ENCODE measurements at places on chromosomes 2 and 18. TPM values are rescaled to one million over a fixed set of nuclear protein-coding genes. Genes with fewer than 3 reads are reported as not detected.

GRCh38 chr2:37355735-37356134, 11.3 kb downstream of the QPCT start:
- H3K4me1 ChIP-seq, result peaks cover 6% of the 10 kb centered on the region
- H3K27me3 ChIP-seq, result no peaks in the 10 kb centered on the region
- no peak for DNase-seq
- H3K4me3 ChIP-seq, result no peak overlapping the region

- DNase-seq, result peak; percentile 73
- H3K27ac ChIP-seq, result peak overlapping the region; percentile 82
- H3K4me3 ChIP-seq, result no peak overlapping the region
- H3K4me1 ChIP-seq, result peaks cover 50% of the 10 kb centered on the region
- H3K36me3 ChIP-seq, result no peaks in the 10 kb centered on the region
Measured at GRCh38 chr2:102065675-102066252, 74.0 kb downstream of the IL1R2 start.

GRCh38 chr2:238038203-238038602, 22.6 kb upstream of the SCLY start:
- no peaks in the 10 kb centered on the region for H3K27me3 ChIP-seq
- DNase-seq, result no peak
- no peak overlapping the region for H3K27ac ChIP-seq
- H3K4me3 ChIP-seq, result no peak overlapping the region
- no peaks in the 10 kb centered on the region for H3K4me1 ChIP-seq

- H3K27ac ChIP-seq, result no peak overlapping the region
- no peaks in the 10 kb centered on the region for H3K27me3 ChIP-seq
- H3K4me1 ChIP-seq, result no peaks in the 10 kb centered on the region
- DNase-seq, result no peak
Measured at GRCh38 chr2:181516992-181517391, 59.8 kb downstream of the ITGA4 start.

DNA sequence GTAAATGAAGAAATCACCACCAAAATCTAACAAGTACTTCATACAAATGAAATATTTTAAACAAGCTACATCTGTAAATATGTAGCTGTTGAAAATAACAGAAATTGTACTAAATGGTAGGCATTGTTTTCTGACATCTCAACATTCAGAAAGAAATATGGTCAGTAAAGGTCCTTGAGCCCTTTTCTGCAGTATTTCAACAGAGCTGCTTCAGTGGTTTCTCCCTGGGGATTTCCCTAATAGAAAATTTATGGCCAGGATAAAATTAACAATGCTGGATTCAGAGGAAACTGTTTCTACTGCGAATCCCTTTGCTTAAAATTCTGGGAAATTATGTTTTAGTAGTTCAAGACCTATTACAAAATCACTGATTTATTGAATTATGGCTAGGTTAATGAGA, 256.6 kb downstream of the PIEZO2 start:
- no peaks in the 10 kb centered on the region for H3K36me3 ChIP-seq
- no peak for DNase-seq

DNA sequence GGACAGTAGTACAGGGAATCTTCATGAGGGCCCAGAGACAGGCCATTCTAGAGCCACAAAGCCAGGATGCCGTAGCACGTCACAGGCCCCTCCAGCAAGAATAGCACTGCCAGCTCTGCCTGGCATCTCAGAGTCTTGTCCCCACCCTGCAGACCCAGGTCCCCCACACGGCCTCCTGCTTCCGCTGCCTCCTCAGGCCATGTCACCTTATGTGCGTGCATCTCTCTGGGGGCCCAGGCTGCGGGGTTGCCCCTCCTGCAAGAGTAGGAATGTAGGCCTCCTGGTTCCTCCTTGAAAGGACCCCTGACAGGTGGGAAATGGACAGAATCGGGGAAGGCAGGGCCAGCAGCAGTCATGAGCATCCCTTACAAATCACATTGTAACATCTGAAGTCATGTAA, 49.8 kb downstream of the ADI1 start:
- no peaks in the 10 kb centered on the region for H3K4me1 ChIP-seq
- no peak overlapping the region for H3K4me3 ChIP-seq
- H3K27ac ChIP-seq, result peak overlapping the region; percentile 44
- no peak for DNase-seq
- H3K27me3 ChIP-seq, result no peaks in the 10 kb centered on the region
- H3K36me3 ChIP-seq, result no peaks in the 10 kb centered on the region

DNA sequence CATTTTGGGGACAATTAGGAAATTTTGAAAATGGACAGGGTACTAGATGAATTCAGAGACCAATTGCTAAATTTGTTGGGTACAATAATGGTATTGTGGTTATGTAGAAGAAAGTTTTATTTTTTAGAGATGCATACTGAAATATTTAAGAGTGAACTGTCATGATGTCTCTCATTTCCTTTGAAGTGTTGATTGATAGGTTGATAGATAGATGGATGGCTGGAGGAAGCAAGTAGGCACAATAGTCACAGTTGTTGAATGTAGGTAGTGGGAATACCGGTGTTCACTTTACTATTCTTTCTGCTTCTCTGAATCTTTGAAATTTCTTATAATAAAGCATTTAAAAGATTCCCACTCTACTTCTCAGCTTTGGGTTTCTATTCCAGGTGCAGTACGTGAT, 151.7 kb upstream of the FOSL2 start:
- H3K27me3 ChIP-seq, result no peaks in the 10 kb centered on the region
- DNase-seq, result no peak
- H3K4me1 ChIP-seq, result no peaks in the 10 kb centered on the region

- H3K4me1 ChIP-seq, result peaks cover 27% of the 10 kb centered on the region
- peak overlapping the region; percentile 77 for H3K27ac ChIP-seq
- H3K4me3 ChIP-seq, result no peak overlapping the region
- no peak for DNase-seq
Measured at GRCh38 chr2:203579730-203580129, 44.6 kb upstream of the RAPH1 start.

- H3K27ac ChIP-seq, result no peak overlapping the region
- H3K4me1 ChIP-seq, result no peaks in the 10 kb centered on the region
- H3K4me3 ChIP-seq, result no peak overlapping the region
- H3K36me3 ChIP-seq, result no peaks in the 10 kb centered on the region
- no peaks in the 10 kb centered on the region for H3K27me3 ChIP-seq
Measured at GRCh38 chr2:33238111-33238510, 238.3 kb upstream of the RASGRP3 start.

- no peaks in the 10 kb centered on the region for H3K4me1 ChIP-seq
- H3K27me3 ChIP-seq, result no peaks in the 10 kb centered on the region
- no peaks in the 10 kb centered on the region for H3K36me3 ChIP-seq
- H3K4me3 ChIP-seq, result no peak overlapping the region
- DNase-seq, result no peak
Measured at GRCh38 chr2:143553261-143553660, 424.0 kb downstream of the ARHGAP15 start.

DNA sequence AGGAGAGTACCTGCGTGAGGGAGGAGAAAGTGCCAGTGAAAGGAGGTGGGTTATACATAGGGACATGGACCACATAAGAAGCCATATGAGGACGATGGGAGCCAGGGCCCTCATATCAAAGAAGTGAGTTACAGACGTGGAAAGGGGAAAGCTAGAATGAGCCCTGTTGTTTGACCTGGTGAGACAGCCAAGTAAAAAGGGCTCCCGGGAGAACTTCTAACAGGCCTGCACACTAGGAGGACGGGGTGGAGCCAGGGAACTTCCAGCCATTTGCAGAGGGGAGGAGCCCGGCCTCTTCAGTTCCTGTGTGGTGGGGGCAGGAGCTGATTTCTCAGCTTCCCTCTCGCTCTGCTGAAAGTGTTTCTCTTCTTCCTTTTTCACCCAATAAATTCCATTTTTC, 84.1 kb upstream of the SLC66A3 start:
- no peaks in the 10 kb centered on the region for H3K36me3 ChIP-seq
- DNase-seq, result peak; percentile 39
- no peak overlapping the region for H3K4me3 ChIP-seq
- H3K27me3 ChIP-seq, result no peaks in the 10 kb centered on the region
- H3K4me1 ChIP-seq, result peaks cover 11% of the 10 kb centered on the region
- no peak overlapping the region for H3K27ac ChIP-seq

GRCh38 chr2:66582987-66583880, 148.3 kb downstream of the MEIS1 start:
- DNase-seq, result no peak
- H3K27me3 ChIP-seq, result peaks cover 69% of the 10 kb centered on the region
- no peaks in the 10 kb centered on the region for H3K36me3 ChIP-seq
- H3K4me1 ChIP-seq, result peaks cover 10% of the 10 kb centered on the region
- peak overlapping the region; percentile 89 for H3K27ac ChIP-seq

- no peak overlapping the region for H3K27ac ChIP-seq
- H3K27me3 ChIP-seq, result no peaks in the 10 kb centered on the region
Measured at GRCh38 chr18:3323900-3324299, 62.0 kb downstream of the MYL12B start.

DNA sequence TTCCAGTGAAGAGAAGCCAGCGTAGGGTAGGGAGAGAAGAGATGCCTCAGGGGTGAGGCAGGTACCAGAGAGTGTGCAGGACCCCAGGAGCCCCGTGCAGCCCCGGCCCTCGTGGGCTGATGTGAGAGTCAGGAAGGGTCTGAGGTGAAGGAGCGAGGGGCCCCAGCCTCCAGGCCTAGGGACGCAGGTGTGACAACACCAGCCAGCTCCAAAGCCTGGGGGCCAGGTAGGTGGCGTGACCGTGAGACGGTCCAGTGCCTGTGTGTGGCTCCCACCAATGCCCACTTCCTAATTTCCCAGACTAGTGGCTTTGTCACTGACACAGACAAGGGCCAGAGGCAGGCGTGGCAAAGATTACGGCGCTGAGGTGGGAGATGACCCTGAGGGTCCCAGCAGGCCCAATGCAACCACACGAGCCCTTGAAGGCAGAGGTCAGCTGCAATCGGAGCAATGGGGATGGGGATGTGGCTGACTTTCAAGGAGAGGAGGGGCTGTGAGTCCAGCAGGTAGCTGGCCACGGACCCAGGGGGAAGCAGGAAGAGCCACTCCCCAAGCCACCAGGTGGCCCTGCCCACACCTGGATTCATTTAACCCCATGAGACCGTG, 86.0 kb upstream of the SNTG2 start:
- no peak overlapping the region for H3K27ac ChIP-seq
- no peak for DNase-seq
- H3K4me1 ChIP-seq, result no peaks in the 10 kb centered on the region
- H3K27me3 ChIP-seq, result no peaks in the 10 kb centered on the region

- no peak overlapping the region for H3K27ac ChIP-seq
- H3K36me3 ChIP-seq, result no peaks in the 10 kb centered on the region
- H3K27me3 ChIP-seq, result no peaks in the 10 kb centered on the region
- no peak overlapping the region for H3K4me3 ChIP-seq
Measured at GRCh38 chr2:224938651-224939182, 103.6 kb downstream of the DOCK10 start.

- peaks cover 4% of the 10 kb centered on the region for H3K4me1 ChIP-seq
- H3K36me3 ChIP-seq, result no peaks in the 10 kb centered on the region
- DNase-seq, result peak; percentile 30
Measured at GRCh38 chr2:49044350-49045079, 109.8 kb downstream of the FSHR start.

- H3K27me3 ChIP-seq, result no peaks in the 10 kb centered on the region
- peaks cover 3% of the 10 kb centered on the region for H3K4me1 ChIP-seq
- H3K27ac ChIP-seq, result no peak overlapping the region
- H3K36me3 ChIP-seq, result no peaks in the 10 kb centered on the region
Measured at GRCh38 chr2:69465513-69466456, 28.6 kb upstream of the NFU1 start.

- H3K27me3 ChIP-seq, result no peaks in the 10 kb centered on the region
- H3K4me3 ChIP-seq, result no peak overlapping the region
- H3K36me3 ChIP-seq, result no peaks in the 10 kb centered on the region
- no peak for DNase-seq
- H3K27ac ChIP-seq, result no peak overlapping the region
- H3K4me1 ChIP-seq, result no peaks in the 10 kb centered on the region
Measured at GRCh38 chr2:6362671-6363450, 502.8 kb downstream of the CMPK2 start.

GRCh38 chr2:100959225-100959880, 42.7 kb upstream of the RPL31 start:
- DNase-seq, result no peak
- H3K4me1 ChIP-seq, result no peaks in the 10 kb centered on the region
- H3K27ac ChIP-seq, result no peak overlapping the region
- H3K27me3 ChIP-seq, result no peaks in the 10 kb centered on the region
- no peaks in the 10 kb centered on the region for H3K36me3 ChIP-seq

GRCh38 chr2:154125891-154126290, 254.2 kb downstream of the GALNT13 start:
- H3K4me1 ChIP-seq, result no peaks in the 10 kb centered on the region
- no peak for DNase-seq
- H3K27ac ChIP-seq, result no peak overlapping the region
- no peaks in the 10 kb centered on the region for H3K36me3 ChIP-seq

- no peaks in the 10 kb centered on the region for H3K36me3 ChIP-seq
- no peak overlapping the region for H3K27ac ChIP-seq
- H3K4me1 ChIP-seq, result peaks cover 13% of the 10 kb centered on the region
- peak; percentile 33 for DNase-seq
Measured at GRCh38 chr2:239519089-239519920, 118.5 kb upstream of the HDAC4 start.

- no peak for DNase-seq
- H3K27me3 ChIP-seq, result no peaks in the 10 kb centered on the region
- no peaks in the 10 kb centered on the region for H3K36me3 ChIP-seq
- no peak overlapping the region for H3K4me3 ChIP-seq
- no peaks in the 10 kb centered on the region for H3K4me1 ChIP-seq
Measured at GRCh38 chr2:215903203-215903602, 110.1 kb downstream of the MREG start.

DNA sequence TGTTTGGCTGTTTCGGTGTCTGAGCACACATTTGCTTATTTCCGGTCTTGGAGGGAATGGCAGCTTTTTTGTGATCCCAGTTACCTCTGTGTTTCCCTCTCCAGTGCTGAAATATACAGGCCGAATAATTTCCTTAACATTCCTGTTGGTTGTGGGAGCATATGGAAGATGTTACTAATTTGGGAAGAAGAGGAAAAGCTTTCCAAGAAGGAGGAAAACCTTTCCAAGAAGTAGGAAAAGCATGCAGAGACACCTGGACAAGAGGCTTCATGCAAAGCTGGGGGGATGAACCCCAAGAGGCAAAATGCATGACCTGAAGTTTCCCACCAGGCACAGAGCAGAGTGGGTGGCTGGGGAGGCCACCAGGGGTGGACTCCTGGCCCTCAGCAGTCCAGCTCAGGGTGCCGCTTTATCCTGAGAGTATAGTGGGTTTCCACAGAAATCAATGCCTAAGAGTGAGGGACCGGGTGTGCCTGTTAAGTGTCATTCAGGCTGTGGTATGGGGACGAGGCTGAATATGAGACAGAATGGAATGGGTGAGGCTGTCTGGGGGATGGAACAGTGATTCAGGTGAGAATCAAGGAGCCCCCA, 25.5 kb upstream of the GNAL start:
- H3K4me1 ChIP-seq, result no peaks in the 10 kb centered on the region
- no peaks in the 10 kb centered on the region for H3K36me3 ChIP-seq
- H3K27ac ChIP-seq, result no peak overlapping the region
- DNase-seq, result no peak

- DNase-seq, result no peak
- no peaks in the 10 kb centered on the region for H3K27me3 ChIP-seq
- no peak overlapping the region for H3K4me3 ChIP-seq
- H3K27ac ChIP-seq, result no peak overlapping the region
Measured at GRCh38 chr2:134782107-134782506, 56.3 kb upstream of the ACMSD start.

MATN3 gene
- 6.0 TPM for polyA plus RNA-seq

NCKAP5 gene
- polyA plus RNA-seq, result 1.8 TPM

ANKRD30B gene
- not detected for polyA plus RNA-seq

NEU4 gene
- polyA plus RNA-seq, result 10.2 TPM

IL36B gene
- polyA plus RNA-seq, result not detected

TUBA3E gene
- polyA plus RNA-seq, result 32.0 TPM

EVA1A gene
- 15.3 TPM for polyA plus RNA-seq

D2HGDH gene
- 41.2 TPM for polyA plus RNA-seq

ANKRD30BL gene
- polyA plus RNA-seq, result not detected

FAM237A gene
- not detected for polyA plus RNA-seq

SCN7A gene
- polyA plus RNA-seq, result 0.63 TPM

All from hepatocyte (in vitro differentiated cells).